ENCODE measurements at places on chromosomes 11 and 22. TPM values are rescaled to one million over a fixed set of nuclear protein-coding genes. Genes with fewer than 3 reads are reported as not detected.

The UNC93B1 gene
- 21.1 TPM for total RNA-seq

The MMP12 gene
- total RNA-seq, result not detected

DNA sequence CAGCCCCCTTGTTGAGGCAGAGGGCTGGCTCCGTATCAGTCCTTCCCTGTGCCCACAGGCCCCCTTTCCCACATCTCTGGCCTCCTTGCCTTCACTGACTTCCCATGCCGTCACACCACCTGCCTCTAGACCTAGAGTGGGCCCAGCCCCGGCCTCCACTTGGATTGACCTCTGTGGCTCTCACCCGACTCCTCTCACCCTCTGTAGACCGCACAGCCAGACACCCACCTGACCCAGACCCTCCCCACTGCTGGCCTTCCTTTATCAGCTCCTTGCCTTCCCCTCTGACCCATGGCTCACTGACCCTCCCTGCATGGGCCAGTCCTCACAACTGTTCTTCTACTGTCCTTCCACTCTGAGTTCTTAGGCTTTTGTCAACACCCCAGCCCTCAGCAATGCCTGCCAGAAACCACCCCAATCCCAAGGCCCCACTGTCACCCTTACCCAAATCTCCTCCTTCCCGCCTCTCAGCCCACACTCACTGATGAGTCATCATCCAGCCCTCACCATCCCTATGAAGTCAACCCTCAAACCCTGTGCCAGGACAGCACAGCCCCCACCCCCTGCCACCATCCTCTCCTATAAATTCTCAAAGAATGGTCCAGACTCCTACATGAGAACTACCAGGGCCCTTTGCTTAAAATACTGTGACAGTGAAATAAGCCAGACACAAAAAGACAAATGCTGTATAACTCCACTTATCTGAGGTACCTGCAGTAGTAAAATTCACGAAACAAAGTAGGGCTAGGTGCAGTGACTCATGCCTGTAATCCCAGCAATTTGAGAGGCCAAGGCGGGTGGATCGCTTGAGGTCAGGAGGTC is 53.4 kb downstream of the SCGB1A1 start:
- DNase-seq, result no peak

The KRTAP5-10 gene
- total RNA-seq, result not detected

The ABTB2 gene
- 0.23 TPM for total RNA-seq

DNA sequence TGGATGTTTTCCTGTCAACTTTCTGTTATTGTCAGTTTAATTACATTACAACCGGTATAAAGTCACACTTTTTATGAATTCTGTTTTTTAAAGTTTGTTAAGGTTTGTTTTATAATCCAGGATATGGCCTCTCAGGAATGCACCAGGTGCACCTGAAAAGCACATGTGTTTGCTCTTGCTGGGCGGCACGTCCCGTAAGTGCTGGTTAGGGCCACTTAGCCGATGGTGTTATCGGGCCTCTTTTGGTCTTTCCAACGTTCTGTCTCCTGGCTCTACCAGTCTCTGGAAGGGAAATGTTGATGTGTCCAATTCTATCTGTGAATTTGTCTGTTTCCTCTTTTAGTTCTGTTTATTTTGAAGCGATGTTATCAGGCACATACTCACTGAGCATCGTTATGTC is 695.7 kb downstream of the BRD1 start:
- DNase-seq, result no peak

DNA sequence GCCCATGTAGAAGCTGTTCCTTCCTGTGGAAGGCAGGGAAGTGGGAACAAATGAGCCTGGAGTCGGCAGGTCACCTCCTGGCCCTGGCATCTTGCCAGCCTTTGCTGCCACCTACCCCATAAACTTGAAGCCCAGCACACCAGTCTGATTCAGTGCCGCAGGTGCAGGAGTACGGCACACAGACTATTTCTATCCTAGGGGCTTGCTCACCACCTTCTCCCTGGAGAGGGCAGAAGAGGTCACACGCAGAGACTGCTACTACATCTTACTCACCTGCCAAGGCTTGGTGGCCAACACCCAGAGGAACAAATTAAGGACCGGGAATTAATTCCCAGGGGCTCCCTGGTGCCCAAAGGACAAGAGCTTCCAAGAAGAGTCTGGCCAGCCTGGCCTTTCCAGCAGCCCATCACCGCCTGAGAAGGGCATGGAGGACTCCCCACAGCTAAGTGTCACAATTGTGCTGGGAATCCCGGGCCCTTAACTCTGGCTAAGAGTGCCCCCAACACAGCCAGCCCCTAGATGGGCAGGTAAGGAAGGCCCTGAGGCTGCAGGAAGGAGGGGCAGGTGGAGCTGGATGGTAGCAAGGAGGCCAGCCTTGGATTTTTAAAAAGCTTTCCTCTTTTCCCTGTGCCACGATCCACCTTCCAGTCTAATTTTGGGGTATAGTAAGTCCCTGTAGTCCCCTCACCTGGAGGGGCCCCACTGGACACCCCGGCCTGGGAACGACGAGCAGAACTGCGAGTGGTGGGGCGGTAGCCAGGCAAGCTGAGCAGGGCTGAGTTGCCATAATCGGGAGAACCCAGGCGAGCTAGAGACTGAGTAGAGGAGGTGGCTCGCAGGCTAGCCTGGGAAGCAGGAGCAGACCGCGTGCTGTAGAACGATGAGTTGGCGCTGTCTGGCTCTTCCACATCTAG is 6.9 kb downstream of the IL18BP start:
- peak; percentile 60 for DNase-seq

DNA sequence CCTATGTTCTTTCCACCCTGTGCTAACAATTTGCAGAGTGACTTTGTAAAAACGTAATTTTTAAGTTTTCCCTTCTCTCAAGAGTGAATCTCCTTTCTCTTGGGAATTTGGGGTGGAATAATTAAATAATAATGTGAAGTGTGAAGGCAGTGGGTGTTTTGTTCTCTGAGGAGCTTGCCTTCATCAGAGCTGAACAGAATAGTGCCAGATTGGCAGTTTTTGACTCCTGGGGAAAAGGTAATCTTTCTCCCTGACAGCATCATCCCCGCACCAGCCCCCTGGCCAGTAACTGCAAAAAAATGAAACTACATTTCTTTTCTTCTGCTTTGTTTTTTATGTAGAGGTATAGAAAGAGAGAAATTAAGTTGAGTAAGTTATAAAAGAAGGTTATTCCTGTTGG is 59.9 kb downstream of the MUC15 start:
- DNase-seq, result no peak

DNA sequence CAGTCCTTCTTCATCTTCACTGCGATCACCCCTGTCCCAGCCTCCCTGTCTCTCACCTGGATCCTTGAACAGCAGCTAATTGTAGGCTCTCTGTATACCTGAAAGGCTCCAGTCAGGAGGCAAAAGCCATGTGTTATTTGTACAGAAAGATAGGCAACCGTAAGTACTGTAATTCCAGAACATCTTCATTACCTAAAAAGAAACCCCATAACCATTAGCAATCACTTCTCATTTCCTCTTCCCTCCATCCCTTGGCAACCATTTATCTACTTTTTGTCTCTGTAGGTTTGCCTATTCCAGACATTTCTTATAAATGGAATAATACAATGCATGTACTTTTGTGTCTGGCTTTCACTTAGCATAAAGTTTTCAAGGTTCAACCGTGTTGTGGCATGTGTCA is 17.8 kb downstream of the NAGA start:
- DNase-seq, result no peak

The DDI1 gene
- not detected for total RNA-seq

The PANX2 gene
- total RNA-seq, result 0.34 TPM

The OR6M1 gene
- total RNA-seq, result not detected

The YPEL1 gene
- 5.1 TPM for total RNA-seq

The RBMXL2 gene
- total RNA-seq, result not detected

The TRIM66 gene
- 5.6 TPM for total RNA-seq

GRCh38 chr22:32917577-32918354 is 116.3 kb downstream of the TIMP3 start:
- DNase-seq, result no peak

- no peak for DNase-seq
These were observed 20.6 kb downstream of the DEAF1 start for GRCh38 chr11:674406-674805.

DNA sequence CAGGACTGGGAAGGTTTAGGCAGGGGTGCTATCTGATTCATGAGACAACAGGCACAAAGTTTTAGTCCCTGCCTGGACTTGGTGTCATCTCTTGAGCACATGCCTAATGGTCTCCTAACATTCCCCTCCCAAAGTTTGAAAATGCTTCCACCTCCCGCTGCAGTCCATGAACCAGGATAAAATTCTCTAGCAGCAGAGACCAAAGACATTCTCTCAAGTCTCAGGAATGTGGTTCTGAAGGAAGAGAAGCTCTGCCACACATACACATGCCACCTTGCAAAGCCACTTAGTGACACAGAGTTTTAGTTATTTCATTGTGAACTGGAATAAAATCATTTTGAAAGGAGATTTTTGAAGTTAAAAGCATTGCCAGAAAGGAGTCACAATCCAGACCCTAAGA is 15.5 kb downstream of the OR51B6 start:
- DNase-seq, result no peak

The OR51B4 gene
- total RNA-seq, result not detected

The CCDC89 gene
- not detected for total RNA-seq

GRCh38 chr11:45321031-45321595 is 35.0 kb upstream of the SYT13 start:
- DNase-seq, result no peak

- DNase-seq, result no peak
These were observed 4.9 kb upstream of the OR52W1 start for GRCh38 chr11:6194065-6194581.

- peak; percentile 39 for DNase-seq
These were observed 513.0 kb downstream of the SOX6 start for GRCh38 chr11:15843309-15843872.

DNA sequence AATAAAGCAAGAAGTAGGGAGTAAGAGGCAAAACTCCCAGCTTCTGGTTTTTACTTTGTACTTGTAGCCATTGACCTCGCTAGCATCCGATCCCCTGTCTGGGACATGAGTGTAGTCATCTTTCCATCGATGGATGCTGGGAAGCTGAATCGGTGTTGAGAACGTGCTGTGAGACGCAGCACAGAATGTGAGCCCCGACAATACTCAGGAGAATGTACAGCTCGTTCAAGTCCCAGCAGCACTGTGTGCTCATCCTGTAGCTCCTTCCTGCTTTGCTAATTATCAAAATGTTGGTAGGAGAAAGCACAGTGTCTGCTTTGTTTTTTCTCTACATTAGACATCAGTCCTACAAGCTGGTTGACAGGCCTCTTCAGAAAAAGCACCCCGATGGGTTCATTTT is 56.6 kb downstream of the JAM3 start:
- peak; percentile 55 for DNase-seq

DNA sequence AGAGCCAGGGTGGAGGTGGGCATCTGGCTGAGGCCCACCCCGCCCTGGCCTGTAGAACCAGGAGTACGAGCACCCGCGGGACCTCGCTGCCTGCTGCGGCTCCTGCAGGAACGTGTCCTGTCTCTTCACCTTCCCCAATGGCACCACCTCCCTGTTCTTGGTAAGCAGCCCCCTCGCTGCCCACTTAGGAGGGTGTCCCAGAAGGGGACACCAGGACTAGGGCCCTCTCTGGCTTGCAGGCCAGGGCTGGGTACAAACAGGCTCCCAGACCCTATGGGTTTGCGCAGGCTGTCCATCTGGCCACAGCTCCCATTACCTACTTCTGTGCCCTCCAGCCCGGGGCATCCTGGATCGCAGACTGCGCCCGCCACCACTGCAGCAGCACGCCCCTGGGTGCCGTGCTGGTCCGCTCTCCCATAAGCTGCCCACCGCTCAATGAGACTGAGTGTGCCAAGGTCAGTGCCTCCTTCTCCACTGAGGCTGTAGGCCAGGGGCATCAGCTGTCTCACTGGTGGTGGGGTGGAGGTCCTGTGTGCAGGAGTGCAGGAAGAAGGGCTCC is 77.5 kb upstream of the MYOD1 start:
- DNase-seq, result no peak

GRCh38 chr11:111446404-111447111 is 65.6 kb downstream of the BTG4 start:
- DNase-seq, result peak; percentile 95

- DNase-seq, result peak; percentile 55
These were observed 415.1 kb downstream of the SOX6 start for GRCh38 chr11:15941206-15941770.

DNA sequence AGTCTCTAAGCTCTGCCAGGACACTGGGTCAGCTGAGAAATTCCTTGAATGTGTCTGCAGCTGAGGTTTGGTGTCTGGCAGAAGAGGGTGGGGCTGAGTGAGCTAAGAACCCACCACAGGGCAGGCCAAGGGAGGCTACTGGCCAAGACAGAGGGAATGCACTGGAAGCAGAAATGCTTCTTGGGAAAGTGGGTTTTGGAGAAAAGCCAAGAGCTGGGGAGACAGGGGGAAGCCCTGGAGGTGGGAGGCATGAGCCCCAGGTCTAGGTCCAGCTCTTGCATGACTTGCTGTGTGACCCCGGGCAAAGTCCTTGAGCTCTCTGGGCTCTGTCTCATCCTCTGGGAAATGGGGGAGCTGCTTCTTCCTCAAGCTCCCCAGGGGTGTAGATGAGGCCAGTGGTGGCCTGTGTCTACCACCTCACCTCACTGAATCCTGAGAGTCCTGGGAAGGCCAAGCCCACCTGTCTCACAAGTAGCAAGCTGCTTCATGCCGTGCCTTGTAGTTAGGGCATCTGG is 2.3 kb downstream of the MMP11 start:
- DNase-seq, result no peak
